ENCODE measurements at places on chromosomes 5 and 9.

- no peak for DNase-seq
Measured at GRCh38 chr9:123523001-123523400, 167.0 kb downstream of the CRB2 start.

- no peak for DNase-seq
Measured at GRCh38 chr9:21294364-21294774, 10.7 kb downstream of the IFNA5 start.

DNA sequence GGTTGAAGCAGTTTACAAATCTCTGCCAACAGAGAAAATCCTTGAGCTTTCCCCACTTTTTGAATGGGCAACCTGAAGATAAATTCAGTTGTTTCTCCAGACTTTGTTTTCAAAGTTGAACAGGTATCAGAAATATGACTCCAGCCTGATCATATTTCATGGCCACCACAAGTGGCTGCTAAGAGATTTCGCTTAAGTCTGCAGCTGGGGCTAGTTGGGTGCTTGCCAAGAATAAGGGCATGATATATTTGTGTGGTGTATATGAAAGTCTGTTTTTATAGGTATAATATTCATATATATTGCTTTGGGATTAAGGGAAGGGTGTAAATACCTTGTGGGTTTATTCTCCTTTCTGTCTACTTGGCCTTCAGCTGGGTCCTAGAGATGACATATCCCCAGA lies 168.4 kb upstream of the GDNF start:
- DNase-seq, result no peak

DNA sequence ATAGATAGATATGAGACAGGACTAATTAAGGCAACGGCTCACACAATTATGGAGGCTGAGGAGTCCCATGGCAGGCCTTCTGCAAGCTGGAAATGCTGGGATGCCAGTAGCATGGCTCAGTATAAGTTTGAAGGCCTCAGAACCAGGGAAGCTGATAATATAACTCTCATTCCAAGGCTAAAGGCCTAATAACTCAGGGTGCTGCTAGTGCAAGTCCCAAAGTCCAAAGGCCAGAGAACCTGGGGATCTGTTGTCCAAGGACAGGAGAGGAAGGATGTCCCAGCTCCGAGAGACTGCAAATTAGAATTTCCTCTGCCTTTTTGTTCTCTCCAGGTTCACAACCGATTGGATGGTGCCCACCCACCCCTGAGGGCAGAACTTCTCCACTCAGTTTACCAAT lies 114.5 kb downstream of the SV2C start:
- no peak for DNase-seq

DNA sequence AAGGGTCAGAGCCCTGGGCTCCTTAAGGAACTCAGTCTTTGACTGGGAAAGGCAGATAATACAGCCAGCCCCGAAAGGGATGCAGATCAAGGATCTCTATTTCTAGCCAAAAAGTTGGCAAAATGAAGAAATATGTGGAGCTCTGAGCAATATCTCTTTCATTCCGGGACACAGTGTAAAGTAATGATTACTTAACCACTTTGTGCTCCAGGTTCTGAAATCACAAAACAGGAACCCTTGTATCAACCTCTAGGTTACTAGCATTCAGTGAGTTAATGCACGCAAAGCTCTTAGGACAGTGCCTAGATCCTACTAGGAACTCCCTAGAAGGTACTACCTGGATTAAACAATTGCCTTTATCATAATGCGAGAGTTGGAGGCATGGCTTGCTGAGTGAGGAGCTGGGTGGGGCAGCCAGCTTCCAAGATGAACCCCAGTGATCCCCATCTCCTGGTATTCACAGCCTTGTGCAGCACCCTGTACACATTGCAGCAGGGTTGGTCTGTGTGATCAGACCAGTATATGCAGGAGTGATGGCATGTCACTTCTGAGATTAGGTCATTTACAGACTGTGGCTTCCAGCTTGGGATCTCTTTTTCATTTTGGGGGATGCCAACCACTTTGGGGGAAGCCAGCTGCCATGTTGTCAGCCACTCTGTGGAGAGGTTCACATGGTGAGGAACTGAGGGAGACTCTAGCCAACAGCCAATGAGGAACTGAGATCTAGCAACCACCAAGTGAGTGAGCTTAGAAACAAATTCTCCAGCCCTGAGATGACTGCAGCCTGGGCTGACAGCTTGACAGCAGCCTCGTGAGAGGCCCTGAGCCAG lies 103.1 kb upstream of the SLC44A1 start:
- DNase-seq, result no peak

GRCh38 chr9:31519011-31519410 lies 865.4 kb upstream of the ACO1 start:
- no peak for DNase-seq

Measured in hippocampal formation (tissue), 2 donors.